ENCODE measurements at places on chromosomes 2 and 18.

GRCh38 chr2:152755029-152755428 lies 36.6 kb downstream of the ARL6IP6 start:
- no peak for DNase-seq

- DNase-seq, result no peak
These were observed 470.1 kb upstream of the HS6ST1 start for GRCh38 chr2:128788636-128789220.

DNA sequence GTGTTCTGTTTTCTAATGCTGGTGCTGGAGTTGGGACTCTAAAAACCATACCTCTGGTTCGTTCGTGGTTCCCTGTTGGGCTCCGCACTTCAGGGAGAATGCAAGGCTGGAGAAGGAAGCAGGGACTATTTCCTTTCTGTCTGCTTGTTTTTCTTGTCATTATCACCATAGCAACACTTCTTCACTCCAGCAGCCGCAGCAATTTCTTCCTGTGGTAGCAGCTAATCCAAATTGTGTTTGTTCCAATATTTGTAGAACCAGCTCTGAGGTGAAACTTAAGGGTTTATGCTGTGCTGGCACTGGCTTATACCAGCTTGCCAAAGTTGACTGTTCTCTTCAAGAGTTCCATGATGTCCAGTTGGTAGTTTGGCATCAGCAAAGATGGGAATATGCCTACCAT lies 301.4 kb upstream of the SYT4 start:
- DNase-seq, result no peak

DNA sequence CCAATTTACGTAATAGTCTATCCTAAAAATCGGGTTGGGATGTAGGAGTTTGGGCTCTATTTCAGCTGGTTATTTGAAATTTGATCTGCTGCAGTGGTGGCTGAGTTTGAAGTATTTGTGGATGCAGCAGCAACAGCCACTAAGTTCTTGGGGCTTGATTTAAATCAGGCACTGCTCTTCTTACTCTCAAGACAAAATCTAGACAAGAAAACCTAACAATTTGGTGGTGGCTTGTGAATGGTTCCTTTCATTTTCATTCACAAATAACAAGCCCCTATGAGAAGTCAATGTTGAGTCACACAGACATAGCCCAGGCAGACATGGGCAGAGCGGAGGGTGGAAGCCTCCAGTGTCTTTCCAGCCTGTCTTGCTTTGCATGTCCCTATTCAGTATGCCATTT lies 199.3 kb downstream of the LTBP1 start:
- DNase-seq, result no peak

DNA sequence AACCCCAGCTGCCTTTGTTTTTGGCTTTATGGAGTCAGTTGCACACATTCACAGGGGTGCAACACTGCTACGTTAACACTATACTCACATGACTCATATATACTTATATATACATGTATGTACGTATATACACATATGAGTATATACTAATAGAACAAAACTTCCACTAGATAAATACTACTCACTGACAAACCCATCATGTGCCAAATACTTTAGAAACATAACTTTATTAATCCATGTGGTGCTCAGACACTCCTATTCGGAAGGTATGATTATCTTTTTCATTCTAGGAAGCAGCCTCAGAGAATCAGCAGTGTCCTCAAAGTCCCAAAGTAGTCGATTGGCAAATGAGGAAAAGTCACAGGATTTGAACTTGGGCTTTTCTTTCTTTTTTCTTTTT lies 7.9 kb downstream of the PMAIP1 start:
- DNase-seq, result no peak

DNA sequence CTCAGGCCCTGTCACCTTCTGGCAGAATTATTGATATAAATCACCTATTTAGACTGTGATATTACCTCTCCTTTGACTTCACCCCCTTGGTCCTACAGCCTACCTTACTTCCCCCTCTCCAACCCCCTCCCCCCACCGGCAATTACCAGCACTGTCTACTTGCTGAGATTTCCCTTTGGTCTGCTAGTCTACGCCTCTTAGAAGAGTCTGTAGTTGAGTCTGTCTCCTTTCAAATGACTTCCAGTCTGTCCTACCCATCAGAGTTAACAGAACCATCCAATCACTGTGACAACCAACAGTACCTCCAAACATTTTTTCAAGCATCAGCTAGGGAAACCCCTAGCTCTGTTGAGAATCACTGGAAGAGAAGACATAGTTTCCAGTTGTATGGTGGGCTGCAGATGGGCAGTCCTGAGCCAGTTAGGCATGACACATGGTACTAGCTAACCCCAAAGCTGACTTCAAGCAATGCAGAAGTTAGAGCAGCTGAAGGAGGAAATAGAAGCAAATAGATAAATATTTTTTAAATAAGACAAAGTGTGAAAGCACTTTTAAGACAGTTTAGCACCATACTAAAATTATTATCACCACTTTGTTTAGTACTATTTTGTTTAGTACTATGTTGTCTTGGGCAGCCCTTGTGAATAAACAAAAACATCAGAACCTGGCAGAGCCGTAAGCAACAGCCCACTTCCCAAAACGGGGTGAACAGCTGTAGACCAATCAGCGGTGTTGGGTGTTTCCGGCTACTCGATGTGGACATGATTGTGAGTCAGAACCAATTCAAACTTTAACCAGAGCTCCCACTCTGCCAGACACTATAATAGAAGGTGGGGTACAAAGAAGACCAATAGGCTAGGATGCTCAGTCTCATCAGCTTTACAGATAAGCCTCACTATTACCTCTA lies 2.7 kb upstream of the ASNSD1 start:
- DNase-seq, result no peak

DNA sequence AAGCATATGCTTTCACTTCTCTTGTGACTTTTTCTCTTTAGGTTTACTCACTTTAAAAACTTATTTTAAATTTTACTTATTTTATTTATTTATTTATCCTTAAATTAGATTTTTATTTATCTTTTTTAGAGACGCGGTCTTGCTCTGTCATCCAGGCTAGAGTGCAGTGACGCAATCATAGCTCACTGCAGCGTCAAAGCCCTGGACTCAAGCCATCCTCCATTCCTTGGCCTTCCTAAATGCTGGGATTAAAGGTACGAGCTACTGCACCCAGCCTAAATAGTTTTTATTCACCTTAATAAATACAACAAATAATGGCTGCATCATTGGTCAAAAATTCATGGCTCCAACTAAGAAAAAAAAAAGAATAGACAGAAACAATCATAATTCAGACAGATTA lies 415.7 kb upstream of the FIGN start:
- DNase-seq, result no peak

- DNase-seq, result no peak
These were observed 450.1 kb downstream of the SLC4A3 start for GRCh38 chr2:220077488-220077887.

DNA sequence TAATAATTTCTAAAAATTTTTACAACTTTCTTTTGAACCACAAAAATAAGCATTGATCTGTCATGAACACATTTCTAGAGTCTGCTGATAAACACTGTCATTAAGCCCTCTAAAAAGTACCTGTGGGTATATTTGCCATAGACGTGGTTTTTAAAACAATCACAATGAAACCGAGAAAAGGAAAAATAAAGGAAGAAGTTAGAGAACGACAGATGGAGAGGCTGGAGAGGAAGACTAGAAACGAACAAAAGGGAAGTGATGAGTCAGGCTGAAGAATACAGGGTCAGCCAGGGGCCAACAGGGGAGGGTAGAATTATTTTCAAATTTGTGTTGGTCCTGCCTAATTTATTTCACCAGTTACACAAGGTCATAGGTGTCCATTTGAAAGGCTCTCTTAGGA lies 62.0 kb downstream of the MYL12B start:
- no peak for DNase-seq

GRCh38 chr2:38997781-38998180 lies 108.1 kb downstream of the ARHGEF33 start:
- no peak for DNase-seq

DNA sequence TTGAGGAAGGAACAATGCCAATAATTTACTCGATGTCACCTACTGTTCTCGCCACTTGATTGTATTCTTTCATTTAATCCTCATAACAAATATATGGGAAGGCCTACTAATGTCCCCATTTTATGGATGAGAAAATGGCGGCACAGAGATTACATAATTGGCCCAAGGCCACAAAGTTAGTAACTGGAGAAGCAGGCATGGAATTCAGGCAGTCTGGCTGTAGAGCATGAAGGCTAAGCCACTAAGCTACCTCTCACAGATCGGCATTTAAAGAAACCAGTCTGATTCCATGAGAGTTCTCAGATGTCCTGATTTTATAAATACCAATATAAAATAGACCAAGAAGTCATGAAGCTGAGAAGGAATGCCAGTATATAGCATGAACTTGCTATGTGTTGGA lies 121.8 kb upstream of the EPAS1 start:
- no peak for DNase-seq

- no peak for DNase-seq
These were observed 33.9 kb upstream of the GALNT3 start for GRCh38 chr2:165827921-165828276.

- no peak for DNase-seq
These were observed 868.0 kb downstream of the EPHA4 start for GRCh38 chr2:220704081-220704480.

Measured in stimulated activated CD4-positive, alpha-beta T cell treated with anti-CD3 and anti-CD28 coated beads, Interleukin-15, amount 100 ng/mL, for 48 hours (primary cell).